ENCODE measurements at places on chromosomes 2 and 18.
A peak's percentile ranks its signal among the peaks of the same experiment; 100 is the strongest.

DNA sequence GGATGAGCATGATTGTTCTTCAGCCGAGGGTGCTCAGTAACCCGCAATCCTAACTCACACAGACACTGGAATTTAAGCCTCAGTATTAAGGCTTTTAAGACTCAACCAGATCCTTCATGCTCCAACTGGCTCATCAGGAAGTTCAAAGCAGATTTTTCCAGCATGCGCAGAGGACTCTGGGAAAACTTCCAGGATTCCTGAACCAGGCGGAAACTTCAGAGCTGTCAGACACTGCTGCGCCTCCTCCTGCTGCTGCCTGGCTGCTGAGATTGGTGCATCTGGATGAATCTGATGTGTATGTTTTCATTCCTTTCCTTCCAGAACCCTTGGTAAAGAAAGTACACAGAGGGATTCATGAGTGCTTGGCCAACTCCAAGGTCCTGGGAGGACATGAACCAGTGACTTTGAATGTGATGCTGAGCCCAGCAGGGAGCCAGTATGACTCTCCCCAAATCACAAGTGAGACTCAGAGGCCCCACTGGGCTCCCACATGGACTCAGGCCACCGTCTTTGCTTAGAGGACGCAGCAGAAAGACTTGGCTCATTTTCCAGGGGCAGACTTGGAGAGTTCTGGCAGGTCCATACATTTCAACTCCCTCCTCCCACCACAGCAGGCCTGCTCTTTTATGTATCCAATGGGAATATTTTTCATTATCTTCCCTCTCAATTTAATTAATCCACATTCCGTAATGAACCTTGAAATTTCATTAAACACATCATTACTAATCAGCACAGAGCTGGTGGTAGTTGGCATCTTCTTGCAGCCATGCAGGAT is 143.5 kb upstream of the HDAC4 start:
- no peak for DNase-seq

- DNase-seq = no peak
Measured at GRCh38 chr2:65278531-65278981, 50.9 kb downstream of the ACTR2 start.

DNA sequence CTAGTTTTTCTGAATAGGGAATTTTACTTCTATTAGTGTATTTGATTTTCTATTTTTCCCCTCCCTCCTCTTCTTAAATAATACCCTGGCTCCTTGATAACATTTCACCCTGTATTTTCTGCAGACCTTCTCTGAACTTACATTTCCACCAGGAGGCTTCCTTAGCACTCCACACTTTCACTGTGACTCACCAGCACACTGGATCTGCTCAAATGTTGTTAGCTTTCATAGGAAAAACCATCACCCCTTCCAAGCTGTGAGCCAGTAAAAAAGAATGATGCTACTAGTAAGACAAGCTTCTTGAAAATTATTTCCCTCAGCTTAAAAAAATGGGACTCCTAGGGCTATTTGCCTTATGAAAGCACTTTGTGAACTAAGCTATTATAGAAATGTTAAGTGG is 16.1 kb downstream of the SUPT7L start:
- no peak for DNase-seq

GRCh38 chr2:202760848-202761247 is 110.7 kb downstream of the ICA1L start:
- no peak for DNase-seq

- no peak for DNase-seq
Measured at GRCh38 chr18:3608488-3608887, 158.5 kb downstream of the TGIF1 start.

- DNase-seq = no peak
Measured at GRCh38 chr2:81195017-81195773, 890.6 kb upstream of the LRRTM1 start.

- DNase-seq = no peak
Measured at GRCh38 chr2:128282976-128283810, 35.5 kb downstream of the HS6ST1 start.

- DNase-seq = no peak
Measured at GRCh38 chr2:142915502-142915901, 38.0 kb downstream of the KYNU start.

GRCh38 chr2:29920130-29920577 is 1.2 kb downstream of the ALK start:
- DNase-seq = no peak

GRCh38 chr2:161031511-161031910 is 128.7 kb upstream of the TANK start:
- DNase-seq = no peak

DNA sequence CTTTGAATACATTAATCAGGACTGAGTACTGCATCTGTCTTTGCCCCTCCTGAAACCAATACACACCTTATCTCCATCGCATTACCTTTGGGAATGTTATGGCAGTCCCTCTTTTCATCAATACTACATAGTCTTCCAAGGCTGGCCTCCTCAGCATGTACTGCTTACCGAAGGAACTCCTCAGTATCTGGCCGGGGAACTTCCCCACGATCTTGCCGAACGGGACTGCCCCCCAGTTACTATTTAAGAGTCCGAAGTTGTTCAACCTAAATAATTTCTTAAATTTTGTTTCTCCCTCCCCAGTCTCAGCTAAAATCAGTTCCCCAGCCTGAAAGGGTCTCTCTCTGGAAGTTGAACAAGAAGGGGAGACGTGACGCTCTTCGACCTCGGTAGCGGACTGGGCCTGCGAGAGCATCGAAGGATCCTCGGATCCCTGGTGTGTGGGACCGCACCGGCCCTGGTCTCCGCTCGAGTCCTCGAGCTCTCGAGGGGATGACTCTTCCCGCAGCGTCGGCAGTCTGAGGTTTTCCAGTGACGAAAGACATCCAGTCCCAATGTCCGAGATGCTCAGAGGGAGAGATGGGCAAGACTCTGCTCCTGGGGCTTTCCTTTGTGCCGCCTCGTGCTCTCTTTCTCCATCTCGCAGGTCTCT is 489 bp downstream of the TRMT61B start:
- no peak for DNase-seq

DNA sequence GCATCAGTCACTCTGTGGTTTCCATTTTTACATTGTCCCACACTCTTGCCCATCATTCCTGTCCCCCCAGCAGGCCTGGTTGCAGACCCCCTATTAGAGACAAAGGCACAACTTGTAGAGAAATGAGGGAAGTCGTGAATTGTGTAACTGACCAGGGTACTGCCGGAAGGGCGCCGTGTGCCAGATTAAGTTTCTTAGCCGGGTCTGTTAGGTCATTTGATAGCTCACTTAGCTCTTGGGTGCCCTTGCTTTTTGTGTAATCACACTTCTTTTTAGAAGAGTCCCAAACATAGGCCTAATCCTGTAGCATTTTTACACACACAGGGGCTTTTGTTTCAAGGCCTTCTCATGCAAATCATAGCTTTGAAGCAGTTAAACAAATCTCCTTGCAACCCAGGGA is 87.2 kb downstream of the CTAGE1 start:
- no peak for DNase-seq

DNA sequence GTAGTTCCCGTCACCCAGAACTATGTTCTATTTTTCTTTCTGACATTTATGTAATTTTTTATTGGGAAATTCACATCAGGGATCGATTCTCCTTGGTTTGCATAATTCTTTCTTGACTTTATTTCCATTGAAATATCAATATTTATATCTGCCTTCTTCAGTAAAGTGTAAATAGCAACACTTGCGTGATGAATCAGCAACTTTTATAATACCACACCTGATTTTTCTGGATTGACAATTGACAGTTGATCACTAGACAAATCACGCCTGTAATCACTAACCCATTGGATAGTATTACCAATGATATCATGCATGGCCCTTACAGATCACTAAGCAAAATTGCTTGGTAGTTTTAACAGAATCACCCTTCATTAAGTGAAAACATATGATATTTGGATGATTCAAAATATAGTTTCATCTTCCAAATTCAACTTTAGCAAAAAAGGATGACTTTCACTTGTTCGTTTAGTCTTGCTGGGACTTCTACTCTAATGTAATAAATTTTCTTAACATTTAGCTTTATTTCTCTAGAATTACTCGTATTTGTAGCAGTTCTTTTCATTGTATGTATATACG is 139.0 kb upstream of the RASGRP3 start:
- DNase-seq = no peak

- no peak for DNase-seq
Measured at GRCh38 chr2:39429746-39430145, 7.3 kb downstream of the MAP4K3 start.

DNA sequence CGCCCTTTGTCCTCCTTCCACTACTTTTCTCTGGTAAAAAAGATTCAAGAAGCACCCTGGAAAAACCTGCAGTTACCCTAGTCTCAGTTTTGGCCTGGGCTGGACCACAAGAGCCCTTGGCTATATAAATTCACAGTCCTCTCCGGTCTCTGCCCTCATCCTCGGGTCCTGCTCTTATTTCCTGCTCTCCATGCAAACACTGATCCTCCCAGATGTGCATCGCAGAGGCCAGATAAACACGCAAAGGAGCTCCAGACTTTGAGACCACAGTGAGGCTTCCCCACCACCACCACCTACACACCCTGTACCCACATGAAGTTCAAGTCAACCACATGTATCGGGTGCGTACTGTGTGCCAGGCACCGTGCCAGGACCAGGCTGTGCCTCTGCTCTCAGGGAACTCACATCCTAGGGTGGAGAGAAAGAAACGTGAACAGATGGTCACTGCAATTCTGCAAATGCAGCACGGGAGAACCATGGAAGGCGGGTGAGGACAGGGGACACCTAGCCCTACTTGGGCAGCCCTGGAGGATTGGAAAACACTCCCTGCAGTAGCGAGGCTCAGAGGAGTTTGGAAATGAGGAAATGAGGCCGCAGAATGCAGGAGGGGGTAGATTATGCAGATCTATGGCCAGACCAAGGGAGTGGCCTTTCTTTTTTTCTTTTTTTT is 7.4 kb downstream of the CTDSP1 start:
- DNase-seq = peak; percentile 51

GRCh38 chr2:107132070-107132469 is 246.1 kb upstream of the ST6GAL2 start:
- no peak for DNase-seq

DNA sequence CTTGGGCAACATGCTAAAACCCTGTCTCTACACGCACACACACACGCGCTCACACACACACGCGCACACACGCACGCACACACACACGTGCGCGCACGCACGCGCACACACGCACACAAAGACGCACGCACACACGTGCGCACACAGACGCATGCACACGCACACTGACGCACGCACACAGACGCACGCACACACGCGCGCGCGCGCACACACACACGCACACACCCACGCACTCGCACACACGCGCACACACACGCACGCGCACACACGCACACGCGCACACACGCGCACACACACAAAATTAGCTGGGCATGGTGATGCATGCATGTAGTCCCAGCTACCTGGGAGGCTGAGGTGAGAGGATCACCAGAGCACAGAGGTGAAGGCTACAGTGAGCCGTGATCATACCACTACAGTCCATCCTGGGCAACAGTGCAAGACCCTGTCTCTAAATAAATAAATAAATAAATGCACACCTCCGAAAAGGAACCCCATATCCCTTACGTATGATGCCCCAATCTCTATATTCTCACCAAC is 8.1 kb upstream of the IAH1 start:
- DNase-seq = no peak

GRCh38 chr2:149346272-149346671 is 15.9 kb downstream of the LYPD6 start:
- DNase-seq = no peak

GRCh38 chr2:210421916-210422315 is 54.6 kb downstream of the LANCL1 start:
- DNase-seq = no peak
